ENCODE measurements at places on chromosomes 3 and 15.
A peak's percentile ranks its signal among the peaks of the same experiment; 100 is the strongest.

DNA sequence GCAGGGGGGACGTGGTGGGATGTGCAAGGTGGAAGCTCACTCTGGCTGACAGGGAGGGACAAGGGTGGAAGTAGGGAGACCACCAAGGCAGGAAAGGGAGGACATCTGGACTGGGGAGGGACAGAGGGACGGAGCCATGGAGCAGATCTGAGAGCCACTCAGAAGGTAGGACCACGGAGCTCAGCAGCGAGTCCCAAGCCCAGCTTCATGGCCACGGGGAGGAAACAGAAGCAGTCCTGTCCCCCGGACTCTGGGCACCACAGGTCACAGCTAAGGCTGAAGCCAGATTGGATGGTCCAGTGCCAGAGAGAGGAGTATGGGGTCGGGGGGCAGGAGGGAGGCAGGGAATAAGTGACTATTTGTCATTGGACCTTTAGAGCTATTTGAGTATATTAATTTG lies 220.1 kb downstream of the TBC1D2B start:
- no peak for DNase-seq

GRCh38 chr15:76006136-76006778 lies 6.0 kb downstream of the NRG4 start:
- DNase-seq = no peak

- no peak for DNase-seq
Measured at GRCh38 chr15:70112074-70112395, 14.3 kb upstream of the TLE3 start.

GRCh38 chr3:72679540-72680198 lies 168.6 kb downstream of the SHQ1 start:
- peak; percentile 58 for DNase-seq

DNA sequence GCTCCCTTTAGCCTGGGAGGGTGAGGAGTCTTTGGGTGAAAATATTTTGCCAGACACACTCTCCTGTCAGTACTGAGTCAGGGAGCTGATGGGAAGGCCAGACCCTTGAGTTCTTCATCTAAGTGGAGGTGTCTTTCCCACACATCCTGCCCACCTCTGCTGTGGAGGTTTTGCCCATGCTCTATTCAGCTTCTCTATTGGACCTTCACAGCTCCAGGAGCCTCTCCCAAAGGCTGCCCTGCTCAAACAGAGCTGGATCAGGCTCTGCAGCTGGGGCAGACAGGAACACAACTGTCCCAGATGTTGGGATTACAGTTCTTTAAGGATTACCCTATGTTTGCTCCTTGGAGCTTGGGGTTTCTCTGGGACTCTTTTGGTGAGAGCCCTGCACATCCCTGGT lies 77.9 kb downstream of the SPSB4 start:
- no peak for DNase-seq
